ACHN (cell line): ENCODE measurements at places on chromosomes 6 and 20.
A peak's percentile ranks its signal among the peaks of the same experiment; 100 is the strongest.

- no peak for DNase-seq
These were observed 148.3 kb downstream of the HACE1 start for GRCh38 chr6:104711371-104711770.

GRCh38 chr6:22536122-22536521, 33.2 kb upstream of the HDGFL1 start:
- no peak for DNase-seq

DNA sequence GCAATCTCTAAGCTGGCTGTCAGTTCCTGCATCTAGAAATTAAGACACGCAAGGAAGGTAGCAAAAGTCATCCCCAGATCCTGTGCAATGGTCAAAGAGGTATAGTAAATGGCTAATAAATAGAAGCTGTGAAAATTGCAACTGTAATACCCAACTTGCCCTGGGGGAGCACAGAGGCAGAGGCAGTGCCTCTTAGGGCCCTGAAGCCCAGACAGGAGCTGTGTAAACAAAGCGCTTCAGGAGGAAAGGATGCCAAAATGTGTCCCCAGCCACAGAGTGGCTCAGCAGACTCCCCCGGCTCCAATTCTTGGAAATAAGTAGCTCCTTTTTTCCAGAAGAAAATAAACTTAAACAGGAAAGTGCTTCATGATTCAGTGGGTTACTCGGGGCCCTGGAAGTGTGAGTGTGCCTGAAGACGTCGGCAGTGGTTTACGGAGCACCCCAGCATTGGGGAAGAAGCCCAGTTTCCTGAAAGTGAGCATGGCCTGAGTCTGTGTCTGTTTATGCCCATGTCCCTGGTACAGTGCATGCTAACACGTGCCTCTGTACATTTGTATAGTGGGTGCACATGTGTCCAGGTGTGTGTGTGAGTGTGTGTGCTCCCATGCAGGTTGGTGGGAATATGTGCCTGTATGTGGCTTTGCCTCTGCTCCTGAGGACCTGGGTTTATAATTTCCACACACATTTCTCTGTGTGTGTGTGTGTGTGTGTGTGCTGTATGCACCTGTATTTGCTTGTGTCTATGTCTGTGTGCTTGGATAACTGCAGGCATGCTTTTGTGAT, 246.7 kb downstream of the MAFB start:
- DNase-seq, result no peak

DNA sequence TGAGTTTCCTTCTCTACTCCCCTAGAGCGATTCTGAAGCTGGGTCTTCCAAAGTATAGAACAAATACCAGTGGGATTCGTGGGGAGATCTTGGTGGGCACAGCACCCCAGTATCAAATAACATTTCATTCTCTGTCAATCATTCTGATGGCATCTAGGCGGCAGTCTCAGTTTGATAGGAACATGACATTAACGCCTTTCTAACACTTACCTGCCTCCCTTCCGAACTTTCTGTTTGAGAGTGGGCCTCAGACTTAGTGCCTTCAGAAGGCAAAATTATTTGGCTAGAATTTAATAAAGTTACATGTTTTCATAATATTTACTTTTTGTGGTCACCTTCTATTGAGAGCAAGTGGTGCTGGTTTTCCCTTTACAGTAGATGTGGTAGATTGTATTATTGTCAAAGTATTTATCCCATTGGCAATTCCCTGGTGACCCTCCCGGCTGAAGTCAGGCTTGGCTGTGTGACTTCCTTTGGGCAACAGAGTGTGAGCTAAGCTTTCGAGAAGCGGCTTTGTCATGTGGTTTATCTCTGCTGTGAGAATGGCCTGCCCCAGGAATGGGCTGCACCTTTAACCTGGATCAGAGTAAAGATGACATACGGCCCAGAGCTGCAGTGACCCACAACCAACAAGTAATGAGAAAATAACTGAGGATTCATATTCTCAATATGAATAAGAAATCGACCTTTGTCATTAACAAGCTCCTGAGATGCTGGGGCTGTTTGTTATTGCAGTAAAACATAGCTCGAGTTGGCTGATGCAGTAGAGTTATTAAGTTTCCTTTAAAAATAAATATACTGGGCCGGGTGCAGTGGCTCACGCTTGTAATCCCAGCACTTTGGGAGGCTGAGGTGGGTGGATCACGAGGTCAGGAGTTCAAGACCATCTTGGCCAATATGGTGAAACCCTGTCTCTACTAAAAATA, 45.2 kb upstream of the PTPN1 start:
- no peak for DNase-seq

DNA sequence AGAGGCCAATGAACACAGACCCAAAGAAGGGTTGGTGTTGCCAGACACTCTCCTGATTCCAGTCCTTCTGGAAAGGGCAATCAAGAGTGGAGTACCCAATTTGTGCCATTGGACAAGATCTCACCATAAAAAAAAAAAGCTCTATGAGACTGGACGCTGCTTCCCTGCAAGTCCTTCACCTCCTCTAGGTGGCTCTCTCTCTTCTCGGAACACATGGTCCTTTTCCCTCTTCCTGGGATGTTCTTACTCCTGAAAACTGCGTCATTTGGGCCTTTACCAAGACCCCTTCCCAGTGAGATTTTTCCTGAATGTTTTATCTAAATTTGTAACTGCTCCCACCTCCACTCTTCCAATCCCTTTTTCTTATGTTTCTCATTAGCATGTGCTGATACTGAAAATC, 280.8 kb downstream of the FOXA2 start:
- peak; percentile 25 for DNase-seq

- no peak for DNase-seq
These were observed 13.0 kb downstream of the PIM1 start for GRCh38 chr6:37182736-37183590.

GRCh38 chr20:6492271-6493055, 275.0 kb upstream of the BMP2 start:
- peak; percentile 48 for DNase-seq

- DNase-seq, result no peak
These were observed 1.7 kb downstream of the SLC22A23 start for GRCh38 chr6:3455147-3455568.

- DNase-seq, result no peak
These were observed 149.5 kb downstream of the TMEM242 start for GRCh38 chr6:157173776-157174175.

DNA sequence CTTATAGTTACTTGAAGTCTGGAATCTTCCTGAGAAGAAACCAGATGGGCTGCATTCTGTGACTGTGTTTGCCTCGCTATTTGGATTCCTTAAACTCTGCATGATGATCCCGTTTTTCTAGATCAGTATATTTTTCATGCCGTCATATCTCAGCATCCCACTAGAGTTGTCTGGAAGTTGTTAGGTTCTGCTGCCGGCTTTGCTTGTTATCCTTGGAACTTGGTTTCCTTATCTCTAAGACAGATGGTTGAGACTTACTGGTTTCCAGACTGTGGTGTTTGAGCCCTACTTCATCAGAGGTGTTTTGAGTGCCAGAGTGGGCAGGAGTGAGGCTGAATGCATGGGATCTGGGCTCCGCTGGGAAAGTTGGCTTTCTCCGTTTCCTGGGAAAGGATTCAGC, 50.3 kb downstream of the CDS2 start:
- no peak for DNase-seq

DNA sequence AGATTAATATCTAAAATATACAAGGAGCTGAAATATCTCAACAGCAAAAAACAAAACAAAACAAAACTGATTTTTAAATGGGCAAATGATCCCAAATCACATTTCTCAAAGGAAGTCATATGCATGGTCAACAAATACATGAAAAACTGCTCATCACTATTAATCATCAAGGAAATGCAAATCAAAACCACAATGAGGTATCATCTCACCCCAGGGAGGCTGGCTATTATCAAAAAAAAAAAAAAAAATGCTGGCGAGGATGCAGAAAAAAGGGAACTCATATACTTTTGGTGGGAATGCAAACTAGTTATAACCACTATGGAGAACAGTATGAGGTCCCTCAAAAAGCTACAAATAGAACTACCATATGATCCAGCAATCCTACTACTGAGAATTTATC, 34.6 kb downstream of the REPS1 start:
- no peak for DNase-seq

DNA sequence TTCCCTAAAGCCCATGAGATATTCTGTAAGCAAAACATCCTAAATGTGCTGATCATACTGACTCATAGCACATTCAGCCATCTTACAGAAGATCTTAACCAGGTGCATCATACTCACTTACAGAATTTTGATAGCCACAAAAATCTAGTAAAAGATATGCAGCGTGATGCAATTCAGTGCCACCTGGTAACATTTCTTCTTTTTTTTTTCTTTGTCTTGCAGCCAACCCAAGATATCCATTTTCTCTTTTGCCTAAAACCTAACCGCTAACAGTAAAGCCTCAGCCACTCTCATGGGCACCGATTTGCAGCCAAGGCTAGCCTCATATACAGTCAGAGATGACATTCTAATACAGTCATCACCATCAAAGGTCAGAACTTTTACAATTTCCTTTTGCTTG, 293.3 kb downstream of the HACE1 start:
- DNase-seq, result no peak

GRCh38 chr6:55033016-55033546, 141.2 kb upstream of the HCRTR2 start:
- DNase-seq, result no peak

GRCh38 chr6:148166339-148166968, 176.2 kb upstream of the SASH1 start:
- peak; percentile 51 for DNase-seq

GRCh38 chr6:134746140-134746539, 203.8 kb downstream of the ALDH8A1 start:
- DNase-seq, result no peak

- DNase-seq, result no peak
These were observed 523.5 kb upstream of the MAN1A1 start for GRCh38 chr6:119873107-119873506.

- DNase-seq, result no peak
These were observed 27.6 kb upstream of the NFATC2 start for GRCh38 chr20:51569815-51570738.

- no peak for DNase-seq
These were observed 151.2 kb downstream of the PDE10A start for GRCh38 chr6:165511807-165512206.

DNA sequence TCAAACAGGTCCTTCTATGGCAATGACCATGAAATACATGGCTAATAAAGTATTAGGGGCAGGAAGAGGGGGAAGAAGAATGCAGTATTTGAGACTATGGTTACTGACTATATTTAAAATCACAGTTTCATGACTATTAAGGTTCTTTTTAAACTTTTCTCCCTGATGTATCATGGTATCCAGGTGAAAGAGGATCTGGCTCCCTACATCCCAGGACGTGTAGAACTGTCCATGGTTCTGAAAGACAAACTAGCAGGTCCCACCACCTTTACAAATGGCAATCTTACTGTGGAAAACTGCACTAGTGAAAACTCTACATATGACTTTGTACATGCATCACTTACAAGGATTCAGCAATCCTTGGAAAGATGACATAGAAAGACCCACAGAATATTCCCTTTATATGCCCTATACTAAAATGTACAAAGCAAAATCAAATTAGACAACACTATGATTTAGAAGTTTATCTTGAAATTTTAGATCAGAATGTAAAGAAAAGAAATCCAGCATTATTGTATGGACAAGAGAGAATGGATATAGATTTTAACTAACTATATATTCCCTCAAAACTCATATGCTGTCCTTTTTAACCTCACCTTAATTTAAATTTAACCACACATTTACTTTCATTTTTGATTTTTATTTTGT, 33.5 kb downstream of the RPP21 start:
- peak; percentile 36 for DNase-seq

DNA sequence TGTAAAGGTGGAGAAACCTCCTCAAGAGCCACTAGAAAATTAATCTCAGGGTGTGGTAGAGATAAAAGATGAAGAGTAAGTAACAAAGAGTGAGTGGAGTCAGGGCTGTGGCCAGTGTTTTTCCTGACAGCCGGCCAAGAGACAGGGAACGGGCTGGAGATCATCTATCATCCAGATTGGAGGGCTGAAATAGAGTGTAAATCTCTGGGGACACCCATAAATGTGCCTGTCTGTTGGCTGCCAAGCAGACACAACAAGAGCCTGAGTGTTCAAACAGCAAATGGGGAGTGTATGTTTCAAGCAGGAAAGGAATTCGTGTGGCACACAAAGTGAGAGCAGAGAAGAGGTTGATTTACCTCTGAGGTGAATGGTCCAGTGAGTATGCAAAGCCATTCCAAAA, 326.4 kb upstream of the KHDRBS2 start:
- no peak for DNase-seq

GRCh38 chr6:47181681-47182080, 128.0 kb downstream of the TNFRSF21 start:
- DNase-seq, result no peak

DNA sequence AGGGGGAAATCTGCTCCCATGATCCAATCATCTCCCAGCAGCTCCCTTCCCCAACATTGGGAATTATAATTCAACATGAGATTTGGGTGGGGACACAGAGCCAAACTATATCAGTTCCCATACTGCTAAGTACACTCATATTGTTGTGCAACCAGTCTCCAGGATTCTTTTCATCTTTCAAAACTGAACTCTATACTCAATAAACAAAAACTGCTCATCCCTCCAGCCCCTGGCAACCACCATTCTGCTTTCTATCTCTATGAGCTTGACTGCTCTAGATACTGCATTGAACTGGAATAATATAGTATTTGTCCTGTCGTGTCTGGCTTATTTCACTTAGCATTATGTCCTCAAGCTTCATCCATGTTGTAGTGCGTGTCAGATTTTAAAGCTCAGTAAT, 42.9 kb downstream of the STX11 start:
- no peak for DNase-seq

DNA sequence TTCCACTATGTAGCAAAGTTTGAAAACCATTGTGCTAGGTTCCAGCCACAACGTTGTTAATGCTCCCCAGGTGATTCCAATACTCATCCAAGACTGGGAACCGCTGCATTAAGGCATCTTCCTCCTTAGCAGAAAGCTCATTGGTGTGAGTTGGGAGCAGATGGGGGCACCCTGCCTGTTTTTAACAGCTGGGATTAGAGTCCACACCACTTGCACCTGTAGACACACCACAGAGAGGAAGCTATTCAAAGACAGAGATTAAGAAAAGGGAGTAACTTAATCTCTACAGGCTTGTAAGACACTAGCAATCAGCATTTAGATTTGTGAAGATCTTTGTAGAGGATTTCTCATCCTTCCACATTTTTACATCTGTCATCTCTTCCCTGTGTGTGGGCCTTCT, 333.9 kb upstream of the SOX4 start:
- DNase-seq, result no peak

- DNase-seq, result peak; percentile 43
These were observed 23.0 kb upstream of the IL17A start for GRCh38 chr6:52162940-52163908.

- DNase-seq, result no peak
These were observed 48.3 kb downstream of the FAM217A start for GRCh38 chr6:4030669-4031068.
